Pons (tissue), 1 donor: ENCODE measurements at places on chromosomes 13 and 19.

DNA sequence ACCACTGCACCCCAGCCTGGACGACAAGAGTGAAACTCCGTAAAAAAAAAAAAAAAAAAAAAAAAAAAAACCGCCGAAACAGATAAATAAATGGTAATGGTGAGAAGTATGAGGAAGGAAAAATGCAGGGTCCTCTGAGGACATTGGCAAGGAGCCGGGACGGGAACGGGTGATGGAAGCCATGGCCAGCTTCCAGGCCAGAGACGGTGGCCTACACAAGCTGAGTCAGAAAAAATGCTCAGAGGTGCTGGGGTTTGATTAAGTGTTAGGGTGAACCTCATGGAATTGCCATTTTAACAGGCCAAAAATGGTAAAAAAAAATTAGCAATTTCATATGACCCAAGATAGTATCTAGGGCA is 866 bp upstream of the ZSWIM4 start:
- DNase-seq = no peak

- DNase-seq = no peak
These were observed 79.2 kb upstream of the SLC10A2 start for GRCh38 chr13:103145442-103145841.

DNA sequence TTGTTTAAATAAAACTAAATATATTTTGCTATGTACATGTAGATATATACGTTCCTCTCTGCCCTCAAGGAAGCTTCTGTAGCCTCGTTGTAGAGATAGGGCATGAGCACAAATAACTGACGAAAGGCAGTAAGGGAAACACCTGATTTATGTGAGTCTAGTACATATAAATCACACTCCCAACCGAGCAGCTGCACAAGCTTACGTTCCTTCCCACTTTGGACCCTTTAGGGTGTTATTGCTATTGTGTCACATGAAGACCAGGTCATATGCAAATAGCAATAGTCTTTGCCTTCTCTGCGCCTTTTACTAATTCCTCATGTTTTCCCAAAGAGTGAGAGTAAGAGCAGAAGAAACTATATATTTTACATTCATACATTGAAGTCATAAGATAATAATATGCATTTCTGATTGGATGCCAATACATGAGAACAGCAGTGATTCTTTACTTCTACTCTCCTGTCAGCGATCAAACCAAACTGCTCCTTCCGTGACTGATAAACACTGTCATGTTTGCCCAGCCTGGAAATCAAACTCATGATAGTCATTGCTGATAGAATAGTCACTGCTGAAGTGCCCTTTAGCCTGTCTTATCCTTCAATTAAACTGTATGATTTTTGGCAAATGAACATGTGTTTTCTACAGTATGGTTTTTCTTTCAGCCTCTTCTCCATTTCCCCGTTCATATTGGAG is 127.2 kb upstream of the MAB21L1 start:
- no peak for DNase-seq

- no peak for DNase-seq
These were observed 5.6 kb downstream of the CEACAM4 start for GRCh38 chr19:41621226-41621625.

DNA sequence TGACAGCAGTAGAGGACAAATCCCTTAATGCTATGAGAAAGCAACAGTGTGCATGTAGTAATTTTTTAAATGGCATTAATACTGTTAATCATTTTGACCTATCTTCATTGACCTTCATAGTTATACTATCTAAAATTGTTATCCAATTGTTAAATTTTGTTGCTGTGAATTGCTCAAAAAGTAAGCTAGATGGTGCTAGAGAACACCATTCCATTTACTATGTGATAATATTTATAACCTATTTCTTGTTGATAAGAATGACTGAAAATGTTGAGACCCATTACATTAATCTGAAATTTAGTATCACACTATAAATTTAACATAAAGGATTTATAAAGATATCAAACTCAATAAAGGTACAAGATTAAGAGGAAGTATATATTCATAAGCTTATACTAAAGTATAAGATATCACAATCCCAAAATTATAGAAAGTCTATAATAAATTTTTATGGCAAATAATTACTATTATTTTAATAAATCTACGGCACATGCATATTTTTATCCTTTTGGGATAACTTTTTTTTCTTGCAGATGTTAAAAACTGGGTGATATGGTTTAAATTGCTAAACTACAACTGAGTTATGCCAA is 1573.3 kb downstream of the PCDH9 start:
- DNase-seq = peak; percentile 30

DNA sequence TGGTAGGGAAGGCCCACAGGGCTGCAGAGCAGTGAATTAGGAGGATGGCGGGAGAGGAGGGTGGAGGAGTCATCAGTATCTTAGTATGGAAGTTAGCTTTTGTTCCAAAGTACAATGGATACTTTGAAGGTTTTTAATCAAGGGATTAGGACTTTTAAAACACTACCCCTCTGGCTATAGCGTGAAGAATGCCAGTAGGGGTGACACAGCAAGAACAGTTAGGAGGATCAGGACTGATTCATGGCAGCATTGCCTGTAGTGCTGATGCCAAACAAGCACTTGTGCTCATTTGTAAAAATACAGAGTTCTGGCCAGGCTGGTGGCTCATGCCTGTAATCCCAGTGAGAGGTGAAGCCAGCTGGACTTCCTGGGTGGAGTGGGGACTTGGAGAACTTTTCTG is 46.2 kb downstream of the SKA3 start:
- no peak for DNase-seq

DNA sequence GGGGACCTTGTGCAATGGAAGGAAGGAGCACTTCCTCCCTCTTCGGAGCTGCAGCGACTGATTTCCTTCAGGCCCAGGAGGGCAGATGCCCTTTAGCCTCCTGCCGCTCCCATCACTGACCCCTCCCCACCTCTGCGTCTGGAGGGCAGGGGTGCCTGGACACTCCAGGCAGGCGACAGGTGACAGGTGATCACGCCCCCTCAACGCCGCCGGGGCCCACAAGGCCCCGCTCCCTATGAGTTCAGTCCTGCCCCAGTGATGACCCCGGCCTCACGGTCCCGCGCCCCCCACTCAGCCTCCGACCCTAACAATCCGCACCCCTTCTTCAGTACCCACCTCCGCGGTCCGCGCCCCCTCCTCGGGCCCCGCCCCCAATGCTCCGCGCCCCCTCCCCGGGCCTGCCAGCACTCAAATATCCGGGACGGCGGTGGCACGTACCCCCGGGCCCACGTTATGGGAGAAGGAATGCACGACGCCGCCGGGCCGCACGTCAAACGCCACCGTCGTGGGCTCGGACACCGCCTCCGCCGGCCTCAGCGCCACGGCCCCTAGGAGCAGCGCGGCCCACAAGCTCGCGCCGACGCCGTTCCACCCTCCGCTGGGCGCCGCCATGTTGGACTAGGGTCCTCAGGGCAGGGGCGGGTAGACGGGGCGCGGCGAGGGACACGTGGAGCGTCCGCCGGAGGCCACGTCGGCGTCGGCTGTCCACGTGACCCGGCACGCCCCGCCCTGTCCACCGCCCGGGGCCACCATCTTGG is at the start of gene MYDGF:
Gene MYDGF (minus strand): TSS at position 620 of the 758 bp plus-strand sequence. CDS start 8 bp downstream, at position 612.
- peak; percentile 71 for DNase-seq
